ENCODE measurements at places on chromosomes 7 and 10.

DNA sequence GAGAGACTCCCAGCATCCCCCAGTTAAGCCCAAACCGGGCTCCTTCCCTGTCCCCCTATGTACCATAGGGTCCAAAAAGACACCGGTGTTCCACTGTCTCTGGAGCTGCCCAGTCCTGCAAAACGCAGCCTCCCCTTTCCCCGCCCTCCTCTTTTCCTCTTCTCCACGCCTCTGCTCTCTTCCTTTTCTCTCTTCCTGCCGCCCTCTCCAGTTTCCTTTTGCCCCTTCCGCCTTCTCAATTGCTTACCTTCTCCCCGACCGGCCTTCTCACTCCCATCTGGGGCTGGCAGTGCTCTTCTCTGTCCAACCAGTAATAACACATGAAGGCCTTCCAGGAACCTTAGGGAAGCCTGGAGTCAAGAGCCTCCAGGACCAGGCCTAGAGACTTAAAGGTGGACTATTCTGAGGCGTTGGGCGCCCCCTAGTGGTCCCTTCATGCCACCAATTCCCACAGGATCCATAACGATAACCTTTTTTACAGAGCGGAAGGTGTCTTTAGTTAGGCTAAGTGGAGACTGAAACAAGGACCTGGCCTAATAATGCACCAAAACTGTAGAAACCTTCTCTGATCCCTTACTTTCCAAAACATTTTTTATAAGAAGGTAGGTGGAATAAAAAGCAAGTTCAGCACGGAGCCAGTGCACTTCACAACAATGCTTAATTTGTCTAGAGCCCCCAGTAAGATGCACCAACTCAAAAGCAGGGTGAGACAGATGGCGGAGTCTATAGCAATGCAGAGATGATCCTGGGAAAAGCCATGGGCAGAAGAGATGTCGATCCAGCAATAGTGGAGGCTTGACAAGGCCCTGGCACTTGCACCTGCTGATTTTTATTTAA lies 27.2 kb upstream of the MSRB2 start:
- DNase-seq, result peak; percentile 39

DNA sequence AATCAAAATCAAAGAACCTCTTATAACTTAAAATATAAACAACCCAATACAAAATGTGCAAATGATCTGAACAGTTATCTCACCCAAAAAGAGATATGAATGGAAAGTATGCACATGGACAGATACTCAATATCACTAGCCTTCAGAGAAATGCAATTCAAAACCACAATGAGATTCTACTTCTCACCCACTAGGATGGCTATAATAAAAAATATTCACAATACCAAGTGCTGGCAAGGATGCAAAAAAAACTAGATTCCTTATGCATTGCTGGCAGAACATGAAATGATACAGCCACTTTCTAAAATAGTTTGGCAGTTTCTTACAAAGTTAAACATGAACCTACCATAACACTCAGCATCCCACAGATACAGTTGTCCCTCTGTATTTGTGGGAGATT lies 130.1 kb upstream of the LRRN3 start:
- no peak for DNase-seq

GRCh38 chr10:22824984-22825383 lies 102.9 kb upstream of the ARMC3 start:
- DNase-seq, result no peak

- no peak for DNase-seq
These were observed 91.0 kb downstream of the ELFN1 start for GRCh38 chr7:1761097-1761496.

- no peak for DNase-seq
These were observed 85.7 kb upstream of the IGFBP3 start for GRCh38 chr7:46006723-46007122.

- no peak for DNase-seq
These were observed 20.8 kb upstream of the VOPP1 start for GRCh38 chr7:55593172-55593514.

GRCh38 chr10:116801658-116802057 lies 47.6 kb upstream of the ENO4 start:
- no peak for DNase-seq

DNA sequence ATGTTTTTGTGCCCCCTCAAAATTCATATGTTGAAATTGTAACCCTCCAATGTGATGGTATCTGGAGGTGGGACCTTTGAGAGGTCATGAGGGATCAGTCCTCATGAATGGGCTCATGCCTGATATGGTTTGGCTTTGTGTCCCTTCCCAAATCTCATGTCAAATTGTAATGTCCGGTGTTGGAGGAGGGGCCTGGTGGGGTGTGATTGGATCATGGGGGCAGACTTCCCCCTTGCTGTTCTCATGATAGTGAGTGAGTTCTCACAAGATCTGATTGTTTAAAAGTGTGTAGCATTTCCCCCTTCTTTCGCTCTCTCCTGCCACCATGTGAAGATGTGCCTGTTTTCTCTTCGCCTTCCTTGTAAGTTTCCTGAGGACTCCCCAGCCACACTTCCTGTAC lies 53.4 kb downstream of the TLL2 start:
- no peak for DNase-seq

DNA sequence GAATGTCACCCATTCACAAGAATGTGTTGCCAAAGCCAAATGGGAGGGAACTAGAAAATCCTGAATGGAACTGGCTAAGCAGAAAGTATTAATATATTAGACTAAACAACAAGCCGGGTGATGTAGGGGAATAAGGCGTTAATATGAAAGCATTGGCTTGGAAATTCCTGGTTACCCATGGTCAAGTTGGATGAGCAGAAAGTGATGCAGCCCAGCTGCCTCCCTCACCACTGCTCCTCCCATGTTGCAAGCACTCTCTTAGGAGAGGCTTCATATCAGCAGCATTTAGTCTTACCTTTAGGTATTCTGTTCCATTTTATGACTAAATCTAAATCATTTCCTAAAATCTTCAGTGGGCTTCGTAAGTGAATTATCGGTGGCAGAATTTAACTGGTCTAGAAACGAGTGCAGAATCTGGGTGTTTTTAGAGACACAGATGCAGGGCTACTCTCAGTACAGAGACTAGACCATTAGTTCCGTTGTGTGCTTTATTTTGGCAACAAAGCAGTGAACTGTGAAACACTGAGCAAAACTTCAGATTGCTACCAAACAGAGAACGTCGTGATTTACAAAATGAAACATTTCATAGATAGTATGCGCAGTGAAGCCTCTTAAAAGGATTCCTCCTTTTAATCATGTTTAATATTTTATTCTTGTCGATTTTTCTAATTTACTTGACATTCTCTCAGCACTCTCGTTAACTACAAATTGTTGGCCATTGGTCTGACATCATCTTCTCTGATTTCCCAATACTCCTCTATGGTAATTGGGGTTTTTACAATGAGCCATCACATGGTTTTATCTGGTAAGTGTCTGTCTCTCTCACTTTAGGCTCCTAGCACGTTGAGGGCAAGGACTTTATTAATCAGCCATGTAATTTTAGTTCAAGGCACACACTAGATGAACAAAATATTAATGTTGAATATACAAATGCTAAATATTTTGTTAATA lies 22.0 kb upstream of the HGF start:
- DNase-seq, result no peak

- no peak for DNase-seq
These were observed 16.7 kb upstream of the MAP3K8 start for GRCh38 chr10:30417301-30417700.

DNA sequence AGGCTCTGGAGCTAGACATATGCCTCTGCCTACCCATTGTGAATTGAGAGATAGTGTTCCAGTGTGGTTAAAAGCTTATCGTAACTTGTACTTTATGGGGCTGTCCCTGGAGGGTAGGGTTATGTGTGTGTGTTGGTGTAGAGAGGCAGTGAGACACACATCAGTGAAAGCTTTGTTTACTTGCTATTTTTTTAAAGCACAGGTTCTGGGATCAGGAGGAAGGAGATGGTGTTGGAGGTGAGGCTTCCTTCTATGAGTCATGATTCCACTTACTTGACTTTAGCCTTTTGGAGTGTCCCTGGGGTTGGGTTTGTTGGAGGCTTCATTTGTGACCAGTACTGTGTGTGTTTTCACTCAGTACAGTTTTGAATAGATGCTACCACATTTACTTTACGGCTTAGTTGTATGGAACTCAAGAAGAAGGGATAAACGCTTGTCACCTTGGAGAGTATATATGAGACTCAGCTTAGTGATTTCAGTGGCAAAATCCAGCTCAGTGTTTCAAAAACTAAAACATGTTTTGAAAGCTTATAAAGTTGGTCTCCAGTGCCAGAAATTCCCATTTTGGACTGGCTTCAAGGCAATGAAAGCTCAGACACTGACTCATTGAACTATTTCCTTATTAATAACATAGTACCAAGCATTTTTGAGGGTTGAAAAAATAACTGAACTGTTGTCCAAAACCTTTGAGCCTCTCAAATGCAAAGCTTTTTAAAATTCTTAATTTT lies 106.2 kb downstream of the PLXDC2 start:
- no peak for DNase-seq

- no peak for DNase-seq
These were observed 152.6 kb upstream of the PFKP start for GRCh38 chr10:2914741-2915140.

GRCh38 chr7:114413761-114414155 lies 857 bp upstream of the FOXP2 start:
- DNase-seq, result no peak

- DNase-seq, result no peak
These were observed 42.2 kb upstream of the EGR2 start for GRCh38 chr10:62858364-62858763.

GRCh38 chr10:27581225-27581624 lies 77.1 kb downstream of the RAB18 start:
- no peak for DNase-seq

DNA sequence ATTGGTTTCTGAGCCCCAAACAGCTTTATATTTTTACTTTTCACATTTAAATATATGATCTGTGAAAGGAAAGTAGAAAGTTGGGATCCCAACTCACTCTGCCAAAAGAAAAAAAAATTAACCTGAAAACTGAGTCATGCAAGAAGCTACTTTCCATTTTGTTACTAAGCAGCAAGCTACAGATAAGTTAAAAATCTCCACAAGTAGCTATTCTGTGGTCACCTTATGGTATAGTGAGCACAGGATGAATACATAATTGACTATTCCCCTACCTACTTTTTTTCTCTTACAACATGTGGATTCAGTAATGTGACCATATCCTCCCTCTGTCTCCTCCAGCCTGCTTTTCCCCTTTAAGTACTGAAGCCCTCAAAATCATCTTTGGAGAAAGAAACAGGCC lies 30.3 kb upstream of the CREB3L2 start:
- no peak for DNase-seq

DNA sequence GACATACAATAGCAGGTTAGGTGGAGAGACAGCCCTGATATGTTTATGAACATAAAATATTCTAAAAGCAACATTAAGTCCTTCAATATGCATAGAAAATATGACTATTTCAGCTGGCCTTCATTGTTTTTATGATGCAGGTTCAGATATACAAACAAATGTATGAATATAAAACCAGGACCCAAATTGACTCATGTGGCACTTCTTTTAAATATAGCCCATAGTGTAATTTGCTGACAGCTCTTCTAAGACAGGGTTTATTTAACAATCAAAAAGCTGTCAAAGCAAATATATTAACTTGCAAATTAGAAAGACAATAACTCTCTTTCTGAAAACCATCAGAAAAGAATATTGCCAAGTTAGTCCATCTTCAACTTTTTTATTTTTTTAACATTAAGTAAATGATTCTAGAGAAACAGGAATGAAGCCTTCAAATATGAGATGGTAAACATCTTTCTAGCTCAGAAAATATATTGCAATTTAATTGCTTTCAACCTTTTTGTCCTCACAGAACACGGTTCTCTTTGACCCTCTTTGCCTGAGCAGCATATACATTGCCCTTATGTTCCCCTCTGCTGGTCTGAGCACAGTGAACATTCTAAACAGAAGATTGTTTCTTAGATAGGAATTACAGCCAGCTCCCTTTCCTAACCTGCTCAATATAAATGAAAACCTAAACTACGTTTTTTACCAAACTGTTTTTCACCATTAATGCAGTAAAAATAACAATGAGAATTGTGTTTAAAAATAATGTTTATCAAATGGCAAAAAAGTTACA lies 82.8 kb downstream of the CACNA2D1 start:
- DNase-seq, result no peak

GRCh38 chr7:155881471-155882350 lies 69.4 kb upstream of the SHH start:
- no peak for DNase-seq

DNA sequence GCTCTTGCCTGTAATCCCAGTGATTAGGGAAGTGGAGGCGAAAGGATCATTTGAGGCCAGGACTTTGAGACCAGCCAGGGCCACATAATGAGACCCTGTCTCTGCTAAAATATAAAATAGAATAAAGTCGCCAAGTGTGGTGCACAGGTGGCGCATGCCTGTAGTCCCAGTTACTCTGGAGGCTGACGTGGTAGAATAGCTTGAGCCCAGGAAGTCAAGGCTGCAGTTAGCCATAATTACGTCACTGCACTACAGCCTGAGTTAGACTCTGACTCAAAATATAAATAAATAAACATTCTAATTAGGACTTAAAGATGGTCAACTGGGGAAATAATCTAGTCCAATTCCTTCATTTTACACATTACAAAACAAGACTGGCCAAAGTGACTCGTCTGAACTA lies 768 bp downstream of the CHCHD2 start:
- no peak for DNase-seq

GRCh38 chr7:157397731-157398691 lies 61.2 kb downstream of the DNAJB6 start:
- no peak for DNase-seq

DNA sequence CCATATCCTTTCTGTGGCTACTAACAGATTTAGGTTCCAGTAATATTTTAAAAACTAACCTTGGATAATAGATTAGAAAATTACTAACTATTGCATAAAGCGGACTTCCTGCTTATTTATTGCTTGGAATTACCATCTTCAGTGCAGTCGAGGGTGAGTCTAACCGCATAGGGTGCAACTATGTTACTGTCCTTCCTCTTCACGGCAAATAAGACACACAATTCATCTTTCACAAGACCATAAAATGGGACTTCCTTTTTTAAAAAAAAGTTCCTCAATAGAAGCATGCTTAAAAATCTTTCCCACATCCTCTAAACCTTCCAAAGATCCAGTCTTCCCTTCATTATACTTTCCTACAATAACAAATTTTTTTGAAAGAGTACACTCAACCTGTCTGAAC lies 2.1 kb downstream of the SLC25A40 start:
- no peak for DNase-seq

GRCh38 chr7:1912593-1913465 lies 242.8 kb downstream of the ELFN1 start:
- no peak for DNase-seq

- DNase-seq, result no peak
These were observed 79.4 kb upstream of the PRKCQ start for GRCh38 chr10:6659451-6659850.

DNA sequence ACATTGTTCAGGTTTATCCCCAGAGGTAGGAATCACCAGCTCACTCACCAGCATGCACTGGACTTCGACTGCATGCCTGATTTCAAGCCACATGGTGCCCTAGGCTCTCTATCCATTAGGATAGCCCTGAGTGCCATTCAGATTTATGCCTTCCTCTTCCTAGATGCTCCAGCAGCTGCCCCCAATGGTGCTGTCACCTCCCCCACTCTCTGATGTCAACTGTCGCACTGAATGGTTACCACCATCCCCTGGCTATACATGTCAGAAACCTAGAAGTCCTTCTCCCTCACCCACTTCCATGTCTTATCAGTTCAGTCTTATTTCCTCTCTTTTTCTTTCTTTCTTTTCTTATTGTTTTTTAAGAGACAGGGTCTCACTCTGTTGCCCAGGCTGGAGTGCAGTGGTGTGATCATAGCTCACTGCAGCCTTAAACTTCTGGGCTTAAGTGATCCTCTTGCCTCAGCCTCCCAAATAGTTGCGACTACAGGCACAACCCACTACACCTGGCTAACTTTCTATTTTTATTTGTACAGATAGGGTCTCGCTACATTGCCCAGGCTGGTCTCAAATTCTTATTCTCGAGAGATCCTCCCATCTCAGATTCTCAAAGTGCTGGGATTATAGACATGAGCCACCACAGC lies 2.9 kb downstream of the SFXN4 start:
- no peak for DNase-seq

All from activated T-helper 1 cell treated with anti-CD3 and anti-CD28 coated beads, Interleukin-2, amount 50 U/mL, for 16 hours (primary cell).